ENCODE measurements at places on chromosomes 12 and 14. TPM values are rescaled to one million over a fixed set of nuclear protein-coding genes. Genes with fewer than 3 reads are reported as not detected.

DNA sequence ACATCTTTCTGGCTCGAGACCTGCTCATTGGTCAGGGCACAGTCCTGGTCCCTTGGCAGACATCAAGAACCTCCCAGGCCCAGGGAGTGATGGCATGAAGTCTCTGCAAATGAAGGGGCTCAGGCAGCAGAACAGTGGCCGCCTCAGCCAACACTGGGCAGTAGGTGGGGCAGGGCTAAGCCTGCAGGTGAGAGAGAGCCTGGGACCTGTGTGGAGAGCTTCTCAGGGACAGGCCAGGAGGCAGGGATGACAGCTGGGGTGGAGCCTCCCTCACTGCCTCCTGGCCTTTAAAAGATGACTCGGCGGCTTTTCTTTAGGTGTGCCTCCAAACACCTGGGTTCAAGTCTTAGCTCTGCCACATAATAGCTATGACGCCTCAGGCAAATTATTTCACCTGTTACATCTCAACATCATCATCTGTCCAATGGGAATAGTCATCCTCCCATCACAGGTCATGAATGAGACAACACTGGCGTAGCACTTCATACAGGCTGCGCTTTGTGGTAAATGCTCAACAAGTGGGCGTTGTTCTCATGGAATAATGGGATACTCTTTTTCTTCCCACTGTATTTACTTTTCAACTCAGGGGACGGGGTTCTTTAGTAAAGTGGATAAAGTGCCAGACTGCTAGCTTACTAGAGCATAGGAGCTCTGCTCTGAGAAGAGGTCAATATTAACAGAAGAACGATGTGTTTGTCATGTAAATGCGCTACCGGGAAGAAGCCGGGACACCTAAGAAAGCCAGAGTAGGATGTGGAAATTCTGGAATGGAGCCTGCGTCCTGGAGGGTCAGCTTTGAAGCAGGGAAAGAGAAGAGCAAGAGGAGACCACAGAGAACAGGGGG lies 277.4 kb downstream of the FOXN3 start:
- no peak for DNase-seq

DNA sequence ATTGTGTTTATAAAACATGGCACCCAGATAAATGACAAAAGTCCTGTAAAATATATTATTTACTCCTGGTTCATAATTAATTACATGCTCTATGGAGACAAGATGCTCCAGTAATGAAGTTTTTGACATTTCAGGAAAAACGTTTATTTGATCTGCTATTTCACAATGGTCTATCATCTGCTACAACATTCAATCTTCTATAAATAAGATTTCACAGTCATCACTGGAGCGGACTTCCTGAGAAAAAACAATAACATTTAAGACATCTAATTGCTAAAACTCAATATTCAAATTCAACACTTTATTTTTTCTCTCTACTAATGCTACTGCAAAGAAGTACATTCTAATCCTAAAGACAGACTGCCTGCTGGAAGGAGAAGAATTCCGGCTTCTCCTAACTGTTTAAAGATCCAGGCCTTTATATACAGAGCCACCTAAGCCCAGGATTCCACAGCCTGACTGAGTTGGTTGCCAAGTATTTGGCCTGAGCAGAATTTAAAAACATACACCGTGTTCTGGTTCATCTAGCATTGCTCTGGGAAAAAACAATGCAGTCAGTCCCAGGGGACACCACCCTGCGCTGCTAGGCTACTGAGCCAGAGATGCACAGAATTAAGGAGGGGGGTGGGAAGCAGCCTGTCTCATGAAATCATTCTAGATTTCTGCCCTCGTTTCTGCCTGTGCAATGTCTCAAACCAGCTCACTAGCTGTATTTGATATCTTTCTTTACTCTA lies 58.0 kb downstream of the TMTC1 start:
- peak; percentile 26 for DNase-seq

TCTN2 gene
- polyA plus RNA-seq: 7.1 TPM

GRCh38 chr12:95337146-95337545 lies 119.5 kb downstream of the VEZT start:
- no peak for DNase-seq

- no peak for DNase-seq
These were observed 108.5 kb downstream of the PHLDA1 start for GRCh38 chr12:75922944-75923642.

- DNase-seq: no peak
These were observed 184.9 kb downstream of the CAPZA3 start for GRCh38 chr12:18922851-18923250.

- no peak for DNase-seq
These were observed 38.0 kb downstream of the CHST11 start for GRCh38 chr12:104494793-104495158.

- no peak for DNase-seq
These were observed 121.5 kb downstream of the CALM1 start for GRCh38 chr14:90518069-90518940.

DNA sequence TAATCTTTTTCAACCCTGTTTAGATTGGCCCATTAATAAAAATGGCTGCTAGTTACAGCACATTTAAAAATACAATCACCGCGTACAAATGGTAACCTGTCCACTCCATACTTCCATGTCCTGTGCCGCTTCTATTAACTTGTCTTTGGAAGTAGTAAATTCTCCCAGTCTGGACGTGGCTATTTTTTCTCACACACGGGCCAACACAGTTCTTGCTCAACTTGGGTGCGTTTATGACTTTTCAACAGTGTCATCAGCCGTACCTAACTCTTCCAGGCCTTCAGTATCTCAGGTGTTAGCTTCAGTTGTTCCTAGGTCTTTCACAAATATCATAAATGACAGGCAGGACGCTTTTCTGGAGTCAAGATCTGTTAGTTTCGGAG lies 475 bp upstream of the PCNX1 start:
- no peak for DNase-seq

NFATC4 gene
- polyA plus RNA-seq: 24.9 TPM

TRIAP1 gene
- 34.1 TPM for polyA plus RNA-seq

DNA sequence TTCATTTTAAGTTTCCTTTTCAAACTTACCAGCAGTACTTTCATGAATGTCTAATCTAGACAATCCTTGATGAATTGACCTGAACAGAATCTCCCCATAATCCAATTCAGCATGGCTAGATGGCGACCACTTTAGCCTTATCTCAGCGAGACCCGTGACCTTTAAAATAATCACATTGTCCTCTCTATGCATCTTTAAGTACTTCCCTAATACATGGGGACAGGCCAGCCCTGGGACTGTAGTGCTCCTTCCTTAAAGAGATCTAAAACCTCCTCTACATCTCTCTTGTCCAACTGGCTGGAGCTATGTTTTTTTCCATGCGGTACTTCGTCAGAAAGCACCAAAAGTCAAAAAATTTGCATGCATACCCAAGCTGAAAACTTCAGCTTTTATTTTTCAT lies 746.0 kb downstream of the VRK1 start:
- no peak for DNase-seq

- no peak for DNase-seq
These were observed 33.4 kb downstream of the KITLG start for GRCh38 chr12:88546853-88547252.

DNA sequence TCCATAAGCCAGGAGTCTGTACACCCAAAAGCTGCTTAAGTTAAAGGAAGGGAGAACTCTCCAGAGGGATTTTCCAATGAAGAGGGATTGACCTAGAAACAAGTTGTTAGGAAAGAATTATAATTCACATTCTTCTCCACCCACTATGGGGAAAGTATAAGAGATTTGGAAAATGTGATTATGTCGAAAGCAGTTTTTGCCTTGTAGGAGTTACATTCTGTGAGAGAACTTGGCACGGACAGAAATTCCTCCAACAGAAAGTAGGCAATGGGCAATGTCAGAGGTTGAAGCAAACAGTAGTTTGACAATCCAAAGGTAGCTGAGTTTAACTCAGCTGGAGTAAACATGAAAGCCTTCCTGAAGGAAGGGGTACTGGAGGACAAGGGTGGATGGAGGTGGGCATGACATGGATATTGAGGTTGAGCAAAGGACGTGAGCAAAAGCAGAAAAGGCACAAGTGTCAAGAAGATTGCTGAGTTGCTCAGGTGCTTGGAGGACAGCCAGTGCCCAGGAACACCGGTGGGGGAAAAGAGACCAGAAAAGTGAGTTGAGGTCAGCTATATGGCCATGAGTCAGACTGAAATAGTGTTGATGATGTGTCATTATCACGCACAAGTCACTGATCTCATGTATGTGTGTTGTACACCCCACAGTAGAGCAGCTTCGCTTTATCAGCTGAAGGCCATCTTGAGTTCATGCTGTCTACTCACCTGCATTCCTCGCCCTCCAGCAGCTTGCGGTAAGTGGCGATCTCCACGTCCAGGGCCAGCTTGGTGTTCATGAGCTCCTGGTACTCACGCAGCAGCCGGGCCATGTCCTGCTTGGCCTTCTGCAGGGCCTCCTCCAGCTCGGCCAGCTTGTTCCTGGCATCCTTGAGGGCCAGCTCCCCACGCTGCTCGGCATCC lies 4.0 kb downstream of the KRT5 start:
- no peak for DNase-seq

CISTR gene
- not detected for polyA plus RNA-seq

DNA sequence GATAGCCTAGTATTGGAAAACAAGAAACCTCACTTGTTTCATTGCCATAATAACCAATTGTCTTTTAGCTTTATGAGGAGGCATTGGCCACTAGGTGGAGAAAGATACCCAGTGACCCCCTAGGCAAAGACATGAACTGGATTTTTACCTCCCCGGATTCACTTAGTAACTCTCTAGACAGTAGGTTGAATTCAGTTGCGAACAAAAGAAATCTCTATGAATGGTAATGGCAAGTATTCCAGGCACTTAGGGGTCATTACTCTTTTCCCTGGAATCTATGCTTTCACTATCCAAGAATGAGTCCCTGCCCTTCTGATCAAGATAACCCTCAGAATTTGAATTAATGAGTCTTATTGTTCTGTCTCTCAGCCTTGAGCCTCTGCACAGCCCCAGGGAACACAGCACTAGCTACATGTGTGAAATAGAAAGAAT lies 29.5 kb upstream of the RHOJ start:
- DNase-seq: peak; percentile 55

- DNase-seq: no peak
These were observed 25.1 kb downstream of the GRIP1 start for GRCh38 chr12:66653796-66654195.

DNA sequence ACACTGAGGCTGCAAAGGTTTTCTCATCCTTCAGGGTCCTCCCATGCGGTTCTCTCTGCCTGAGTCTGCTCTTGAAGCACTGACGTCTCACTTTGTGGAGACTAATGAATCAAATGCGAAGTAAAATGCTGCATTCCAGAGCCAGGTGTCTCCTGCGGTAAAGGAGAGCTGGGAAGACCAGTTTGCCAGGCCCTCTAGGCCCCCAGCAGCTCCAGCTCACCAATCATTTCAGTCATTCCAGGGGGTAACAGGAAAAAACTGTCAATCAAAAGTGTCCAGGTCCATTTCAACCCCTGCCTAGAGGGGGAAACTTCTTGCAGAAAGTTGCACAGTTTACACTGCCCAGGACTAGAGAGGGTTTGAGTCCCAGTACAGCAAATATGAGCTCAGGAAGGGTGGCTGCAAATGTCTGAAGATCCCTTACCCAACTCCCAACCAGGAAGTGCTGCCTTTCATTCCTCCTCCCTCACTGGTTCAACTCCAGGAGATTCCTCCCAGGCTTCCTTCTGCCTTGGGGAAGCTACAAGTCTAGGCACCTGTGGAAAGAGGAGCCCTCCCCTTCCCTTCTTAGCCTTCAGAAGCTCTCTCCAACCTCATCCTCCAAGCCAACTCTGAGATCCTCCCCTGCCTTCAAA lies 2.7 kb upstream of the NXPH4 start:
- no peak for DNase-seq

DNA sequence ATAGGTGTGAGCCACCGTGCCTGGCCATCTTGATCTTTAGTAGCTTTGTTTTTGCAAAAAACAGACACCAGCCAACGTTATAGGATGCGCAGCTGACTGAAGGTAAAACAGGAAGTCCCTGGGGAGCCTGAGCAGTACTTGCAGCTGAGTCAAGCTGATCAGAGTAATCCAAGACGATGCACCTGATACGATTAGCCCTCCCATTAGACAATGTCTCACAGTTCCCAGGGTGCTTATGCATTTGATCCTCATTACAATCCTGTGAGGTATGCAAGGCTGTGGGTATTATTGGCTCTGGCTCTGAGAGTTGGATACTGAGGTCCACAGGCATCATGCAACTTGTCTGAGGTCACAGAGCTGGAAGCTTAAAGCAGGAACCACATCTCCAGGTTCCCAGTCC lies 8.1 kb downstream of the KRT18 start:
- DNase-seq: no peak

OR4Q3 gene
- not detected for polyA plus RNA-seq
